ENCODE measurements at places on chromosomes 4 and X.
A peak's percentile ranks its signal among the peaks of the same experiment; 100 is the strongest.

GRCh38 chrX:101407167-101407747, 468 bp downstream of the GLA start:
- DNase-seq: no peak

- no peak for DNase-seq
Observed at GRCh38 chrX:129754056-129755024, 15.6 kb downstream of the XPNPEP2 start.

GRCh38 chrX:54043541-54044125, 640 bp downstream of the PHF8 start:
- DNase-seq: peak; percentile 10

GRCh38 chr4:16259241-16259888, 33.1 kb upstream of the TAPT1 start:
- DNase-seq: no peak

GRCh38 chrX:134396174-134396573, 63.8 kb upstream of the HPRT1 start:
- DNase-seq: no peak

DNA sequence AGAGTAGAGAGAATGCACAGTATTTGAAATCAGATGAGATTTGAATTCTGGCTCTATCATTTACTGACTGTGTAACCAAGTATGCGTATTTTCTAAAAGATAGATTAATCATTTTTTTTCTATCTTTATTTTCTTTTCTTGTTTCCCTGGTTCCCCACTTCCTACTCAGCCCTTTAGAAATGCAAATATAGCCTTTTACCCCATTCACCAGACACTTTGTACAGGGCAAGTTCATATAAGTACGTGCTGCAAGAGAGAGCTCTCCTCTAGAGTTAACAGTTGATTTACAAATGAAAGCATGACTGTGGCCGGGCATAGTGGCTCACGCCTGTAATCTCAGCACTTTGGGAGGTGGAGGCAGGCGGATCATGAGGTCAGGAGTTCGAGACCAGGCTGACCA, 17.8 kb upstream of the TDO2 start:
- no peak for DNase-seq

- DNase-seq: no peak
Observed at GRCh38 chrX:54085666-54086065, 41.4 kb upstream of the PHF8 start.

GRCh38 chrX:134572816-134573682, 85.2 kb downstream of the PLAC1 start:
- no peak for DNase-seq

DNA sequence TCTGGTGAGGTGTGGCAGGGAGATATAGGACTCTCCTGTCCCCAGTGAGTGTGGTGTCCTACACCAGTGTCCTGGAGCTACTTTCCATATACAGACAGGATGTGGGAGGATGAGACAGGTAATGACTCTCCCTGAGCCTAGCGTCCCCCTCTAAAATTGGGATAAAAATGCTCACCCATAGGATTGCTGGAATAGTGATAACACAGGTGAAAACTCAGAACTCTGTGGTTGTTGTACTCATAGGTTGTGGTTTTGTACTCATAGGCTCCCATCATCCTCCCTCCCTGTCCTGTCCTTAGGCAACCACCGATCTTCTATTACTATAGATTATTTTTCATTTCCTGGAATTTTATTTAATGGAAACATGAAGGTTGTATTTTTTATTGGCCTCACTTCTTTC, 60.7 kb upstream of the NXF3 start:
- no peak for DNase-seq

DNA sequence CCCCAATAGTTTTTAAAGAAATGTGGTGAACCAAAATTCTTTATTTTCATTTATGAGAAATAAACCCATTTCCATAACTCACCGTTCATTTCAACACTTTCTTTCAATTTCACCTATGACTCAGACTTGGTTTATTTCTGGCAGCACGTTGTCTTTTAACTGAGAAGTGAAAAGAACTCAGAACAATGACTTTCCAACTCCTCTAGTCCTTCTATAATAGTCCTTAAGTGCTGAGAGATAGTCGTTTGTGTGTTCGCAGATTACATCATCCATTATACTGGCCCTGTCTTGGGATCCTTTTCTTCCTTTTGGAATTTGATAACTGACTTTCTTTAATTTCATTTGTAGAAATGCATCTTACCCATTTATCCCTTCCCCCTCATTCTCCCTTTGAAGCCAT, 113.6 kb downstream of the GLUD2 start:
- no peak for DNase-seq

- DNase-seq: no peak
Observed at GRCh38 chrX:107589243-107589642, 39.1 kb upstream of the PRPS1 start.

DNA sequence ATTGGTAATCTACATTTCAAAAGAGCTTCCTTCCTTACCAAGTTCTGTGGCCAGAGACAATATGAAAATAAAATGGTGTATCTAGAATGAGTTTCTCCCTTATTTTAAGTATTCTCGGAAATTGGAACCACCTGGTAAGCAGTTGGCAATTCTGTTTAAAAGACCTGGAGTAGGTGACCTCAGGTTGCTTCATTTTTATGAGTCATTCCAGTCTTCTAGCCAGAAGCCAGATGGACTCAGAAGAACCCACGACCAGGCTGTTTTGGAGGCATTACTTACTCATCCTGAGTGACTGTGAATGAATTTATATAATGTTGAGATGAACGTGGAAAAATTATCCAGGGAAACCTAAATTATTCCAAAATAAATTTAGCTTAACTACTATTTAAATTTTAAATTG, 9.1 kb downstream of the BMPR1B start:
- no peak for DNase-seq

DNA sequence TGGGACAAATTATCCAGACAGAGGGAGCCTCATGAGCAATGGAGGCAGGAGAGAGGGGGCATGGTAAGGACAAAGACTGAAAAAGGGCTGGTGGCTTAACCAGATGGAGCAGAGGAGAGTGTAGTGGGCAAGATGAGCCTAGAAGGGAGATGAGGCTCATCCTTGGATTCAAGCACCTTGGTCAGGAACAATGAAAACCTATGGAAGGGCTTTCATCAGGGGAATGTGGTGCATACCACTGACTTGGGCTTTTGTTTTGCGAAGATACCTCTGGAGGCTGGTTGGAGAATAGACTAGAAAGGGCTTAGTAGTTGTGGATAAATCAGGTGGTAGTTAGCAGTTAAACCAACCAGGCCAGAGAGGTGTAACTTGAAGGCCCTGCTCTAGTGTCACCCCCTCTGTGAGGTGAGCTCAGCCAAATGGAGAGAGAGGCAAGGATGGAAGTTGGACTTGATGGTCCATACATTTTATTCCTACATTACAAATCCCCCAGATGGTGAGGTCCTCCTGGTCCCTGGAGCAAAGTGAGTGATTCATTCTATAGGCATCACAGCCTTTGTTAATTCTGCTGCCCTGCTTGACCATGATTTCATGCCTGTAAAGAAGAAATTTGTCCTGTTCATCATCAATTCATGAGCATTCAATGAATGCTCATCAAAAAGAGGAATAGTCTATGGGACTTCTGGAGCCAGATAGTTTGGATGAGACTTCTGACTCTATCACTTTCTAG, 264.8 kb upstream of the IGFBP7 start:
- DNase-seq: no peak

GRCh38 chr4:47639531-47639930, 154.5 kb downstream of the ATP10D start:
- DNase-seq: no peak

DNA sequence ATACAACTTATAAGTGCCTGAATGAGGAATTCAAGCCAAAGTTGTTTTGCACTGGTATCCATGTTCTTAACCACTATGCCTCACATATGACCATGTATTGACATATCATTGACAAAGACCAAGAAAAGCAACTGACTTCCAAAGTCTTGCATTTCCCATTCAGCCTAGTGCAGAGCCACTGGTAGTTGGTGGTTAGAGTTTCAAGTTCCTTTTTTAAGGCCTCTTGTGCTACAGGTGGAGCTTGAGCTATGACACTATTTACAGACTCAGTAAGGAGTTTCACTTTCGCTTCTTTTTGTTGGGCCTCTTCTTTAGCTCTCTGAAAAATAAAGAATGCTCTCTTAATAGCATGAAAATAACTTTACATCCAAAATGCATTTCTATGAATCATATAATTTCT, 763.0 kb downstream of the DMD start:
- DNase-seq: peak; percentile 1

- DNase-seq: no peak
Observed at GRCh38 chr4:185730849-185731608, 81.0 kb downstream of the SORBS2 start.

DNA sequence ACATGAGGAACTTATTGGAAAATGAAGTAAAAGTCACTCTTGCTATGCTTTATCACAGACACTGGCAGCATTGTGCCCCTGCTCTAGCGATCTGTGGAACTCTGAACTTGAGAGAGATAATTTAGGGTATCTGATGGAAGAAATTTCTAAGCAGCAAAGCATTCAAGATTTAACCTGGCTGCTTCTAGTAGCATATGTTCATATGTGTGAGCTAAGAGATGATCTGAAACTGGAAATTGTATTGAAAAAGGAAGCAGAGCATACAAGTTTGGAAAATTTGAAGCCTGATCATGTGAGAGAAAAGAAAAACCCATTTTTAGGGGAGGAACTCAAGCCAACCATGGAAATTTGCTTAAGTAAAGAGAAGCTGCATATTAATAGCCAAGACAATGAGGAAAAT, 657.7 kb downstream of the TRAM1L1 start:
- DNase-seq: no peak
